G401 (cell line): ENCODE measurements at places on chromosomes 16 and 17.

DNA sequence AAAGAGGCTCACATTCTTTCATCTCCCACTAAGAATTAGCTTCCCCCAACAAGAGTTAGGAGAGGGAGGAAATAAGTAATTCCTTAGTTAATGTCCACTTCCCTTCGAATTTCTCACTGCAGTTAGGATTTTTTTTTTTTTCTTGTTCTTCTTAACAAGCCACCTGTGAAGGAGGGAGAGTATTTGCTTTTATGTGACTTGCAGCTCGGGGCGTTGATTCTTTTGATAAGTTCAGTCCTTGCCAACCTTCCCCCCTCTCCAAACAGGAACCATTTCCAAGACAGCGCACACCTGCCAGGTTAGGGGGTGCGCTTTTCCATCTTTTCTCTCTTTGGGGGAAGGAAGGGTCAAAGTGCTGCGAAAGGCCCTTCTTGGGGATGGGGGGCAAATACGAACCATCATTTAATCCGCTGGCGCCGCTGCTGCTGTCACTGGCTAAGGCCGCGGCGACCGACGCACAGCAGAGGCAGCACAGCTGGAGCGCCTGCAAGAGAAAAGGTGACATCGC lies 758 bp downstream of the ADAMTS18 start:
- DNase-seq = peak; percentile 60

- DNase-seq = no peak
These were observed 161.5 kb downstream of the TMEM132E start for GRCh38 chr17:34740565-34741520.

DNA sequence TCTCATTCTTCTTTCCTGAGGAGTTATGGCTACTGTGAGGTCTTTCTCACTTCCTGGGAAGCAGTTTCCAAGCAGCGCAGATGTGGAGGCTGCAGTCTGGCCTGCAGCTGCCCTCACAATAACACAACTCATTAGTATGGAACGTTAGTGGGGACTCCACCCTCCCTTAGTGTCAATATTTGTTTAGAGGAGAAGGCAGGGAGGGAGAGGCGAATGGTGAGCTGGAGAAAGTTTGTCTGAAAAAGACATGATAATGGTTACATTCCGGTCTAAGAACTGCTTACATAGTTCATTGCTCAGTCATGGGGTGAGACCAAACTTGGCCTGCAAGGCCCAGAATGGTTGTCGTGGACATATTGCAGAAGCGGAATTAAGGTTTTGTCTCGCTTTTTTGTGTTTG lies 170.2 kb downstream of the HS3ST3B1 start:
- no peak for DNase-seq

- DNase-seq = no peak
These were observed 334.1 kb downstream of the KCNJ2 start for GRCh38 chr17:70503449-70503848.

DNA sequence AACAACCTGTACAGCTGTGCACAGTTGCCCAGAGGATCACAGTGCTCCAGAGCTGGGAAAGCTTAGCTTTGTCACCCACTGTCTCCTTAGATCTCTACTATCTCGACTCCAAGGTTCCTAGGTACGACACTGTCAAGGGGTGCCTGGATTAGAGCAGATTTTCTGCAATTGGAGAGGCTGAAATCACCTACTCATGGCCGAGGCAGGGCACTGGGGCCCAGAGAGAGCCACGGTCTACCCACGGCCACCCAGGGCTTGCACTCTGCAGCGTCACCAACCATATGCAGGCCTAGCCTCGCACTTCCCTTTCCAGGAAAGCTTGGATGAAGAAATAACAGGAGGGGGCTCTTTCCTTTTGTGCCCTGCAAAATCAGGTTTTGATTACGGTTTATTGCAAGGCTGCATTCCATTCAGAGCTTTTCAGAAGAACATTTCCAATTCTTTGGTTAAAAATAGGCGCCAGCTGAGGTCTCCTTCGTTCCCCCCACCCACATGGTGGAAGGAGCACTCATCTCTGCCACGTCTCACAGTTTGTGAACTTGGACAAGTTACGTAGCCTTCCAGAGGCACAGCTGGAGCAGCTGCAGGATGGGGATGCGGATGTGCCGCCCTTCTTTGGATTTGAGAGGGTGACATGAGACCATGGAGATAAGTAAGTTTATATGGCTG lies 80.0 kb downstream of the IRX5 start:
- DNase-seq = no peak

DNA sequence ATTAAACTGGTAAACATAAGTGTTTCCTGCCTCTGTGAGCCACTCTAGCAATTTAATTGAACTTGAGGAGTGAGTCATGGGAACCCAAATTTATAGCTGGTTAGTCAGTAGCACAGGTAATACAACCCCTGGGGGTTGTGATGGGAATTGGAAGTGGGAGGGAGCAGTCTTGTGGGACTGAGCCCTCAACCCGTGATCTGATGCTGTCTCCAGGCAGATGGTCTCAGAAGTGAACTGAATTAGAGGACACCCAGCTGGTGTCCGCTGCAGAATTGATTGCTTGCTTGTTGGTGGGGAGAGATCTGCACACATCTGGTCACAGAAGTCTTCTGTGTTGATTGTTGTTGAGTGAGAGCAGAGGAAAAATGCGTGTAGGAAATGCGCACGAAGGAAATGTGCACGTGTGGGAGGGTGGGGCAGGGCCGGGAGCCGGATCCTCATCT lies 7.7 kb upstream of the ST6GALNAC2 start:
- no peak for DNase-seq

- no peak for DNase-seq
These were observed 7.9 kb upstream of the ALDH3A1 start for GRCh38 chr17:19755821-19756510.

DNA sequence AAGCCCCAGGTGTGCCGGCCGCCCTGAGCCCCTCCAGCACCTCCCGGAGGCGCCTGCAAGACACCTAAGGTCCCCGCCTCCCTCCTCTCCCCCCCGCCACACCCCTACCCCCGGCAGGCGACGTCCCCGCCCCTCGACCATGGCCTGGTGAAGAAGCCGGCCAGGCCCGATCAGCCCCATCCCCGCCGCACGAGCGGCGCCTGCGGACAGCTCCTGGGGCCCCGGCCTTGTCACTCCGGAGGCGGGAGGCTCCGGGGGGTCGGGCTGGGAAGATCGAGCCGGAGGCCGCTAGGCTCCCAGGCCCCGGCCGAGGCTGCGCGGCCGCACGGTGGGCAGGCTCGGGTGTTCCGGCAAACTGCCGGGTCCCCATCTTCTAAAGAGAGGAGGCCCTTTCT lies 405 bp upstream of the ACE start:
- no peak for DNase-seq

DNA sequence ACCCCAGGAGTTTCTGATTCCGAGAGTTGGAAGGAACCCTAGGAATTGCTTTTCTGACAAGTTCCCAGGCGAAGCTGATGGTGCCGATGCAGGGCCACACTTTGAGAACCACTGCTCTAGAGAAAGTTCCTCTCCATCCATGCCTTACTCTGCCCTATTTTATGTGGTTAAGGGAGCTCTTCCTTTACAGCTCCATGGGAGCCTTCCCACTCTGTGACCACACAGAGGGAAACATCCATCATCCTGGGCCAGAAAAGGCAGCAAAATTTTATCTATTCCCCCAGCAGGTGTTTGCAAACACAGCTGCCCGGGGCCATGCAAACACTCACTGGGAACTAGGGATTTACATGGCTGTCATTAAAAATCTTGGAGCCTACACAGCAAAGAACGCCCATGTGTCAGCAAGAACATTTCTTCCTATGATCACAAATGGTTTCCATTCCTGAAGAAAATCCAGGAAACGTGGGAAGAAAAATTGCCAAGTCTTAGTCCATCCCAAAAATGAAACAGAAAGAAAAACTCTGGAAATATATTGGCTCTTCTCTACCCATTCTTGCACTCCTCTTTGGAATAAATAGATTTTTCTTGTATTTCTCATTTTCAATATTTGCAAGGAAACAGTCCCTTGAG lies 252.7 kb downstream of the PMP22 start:
- DNase-seq = no peak

DNA sequence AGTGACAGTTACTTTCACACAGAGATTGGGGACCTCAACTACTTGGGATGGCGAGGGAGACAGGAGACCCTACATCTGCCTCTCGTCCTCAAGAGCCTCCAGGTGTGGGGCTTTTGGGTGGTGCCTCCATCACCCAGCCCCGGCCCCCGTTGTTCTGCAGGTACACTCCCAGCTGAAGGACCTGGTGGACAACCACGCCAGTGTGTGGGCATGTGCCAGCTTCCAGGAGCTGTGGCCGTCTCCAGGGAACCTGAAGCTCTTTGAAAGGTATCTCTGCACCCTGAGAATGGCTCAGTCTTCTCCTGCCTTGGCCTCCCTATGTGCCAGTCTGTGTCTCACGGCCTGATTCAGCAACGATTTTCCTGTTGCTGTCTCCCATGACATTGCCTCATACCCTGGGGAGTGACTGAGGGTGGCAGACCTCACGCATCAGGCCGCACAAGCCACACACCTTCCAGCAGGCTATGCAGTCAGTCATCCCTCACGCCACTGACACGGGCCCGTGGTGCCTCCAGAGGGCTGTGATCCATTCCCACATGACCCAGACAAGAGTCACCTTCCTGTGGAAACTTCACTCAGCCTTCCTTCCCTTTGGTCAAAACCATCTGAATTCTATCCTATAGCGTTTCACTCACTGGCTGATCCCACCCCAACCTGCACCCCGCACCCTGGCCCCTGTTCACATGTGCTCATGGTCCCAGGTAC lies 3.7 kb downstream of the CCNF start:
- DNase-seq = no peak

- DNase-seq = no peak
These were observed 15.1 kb downstream of the SOX8 start for GRCh38 chr16:996681-997080.

GRCh38 chr17:45145035-45145389 lies 3.3 kb upstream of the HEXIM1 start:
- no peak for DNase-seq

GRCh38 chr16:77211880-77212740 lies 12.9 kb downstream of the SYCE1L start:
- peak; percentile 55 for DNase-seq

DNA sequence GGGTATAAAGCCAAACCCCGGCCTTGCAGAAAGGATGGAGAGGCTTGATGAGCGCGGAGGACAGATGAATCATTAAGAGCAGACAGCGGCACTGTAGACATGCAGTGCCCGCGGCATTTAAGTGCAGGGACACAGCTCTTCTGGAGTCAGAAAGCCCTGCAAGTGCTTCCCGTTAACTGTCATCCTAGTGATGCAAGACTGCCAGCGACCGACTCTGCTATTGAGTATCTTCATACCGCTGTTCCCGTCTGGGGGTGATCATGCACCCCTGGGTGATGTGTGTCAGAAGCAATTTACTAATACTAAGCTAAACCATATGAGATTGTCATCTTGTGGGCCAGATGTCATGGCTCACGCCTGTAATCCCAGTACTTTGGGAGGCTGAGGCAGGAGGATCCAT lies 101.0 kb downstream of the ABCC6 start:
- no peak for DNase-seq

- DNase-seq = no peak
These were observed 392.2 kb downstream of the NPIPA8 start for GRCh38 chr16:17944345-17944744.

DNA sequence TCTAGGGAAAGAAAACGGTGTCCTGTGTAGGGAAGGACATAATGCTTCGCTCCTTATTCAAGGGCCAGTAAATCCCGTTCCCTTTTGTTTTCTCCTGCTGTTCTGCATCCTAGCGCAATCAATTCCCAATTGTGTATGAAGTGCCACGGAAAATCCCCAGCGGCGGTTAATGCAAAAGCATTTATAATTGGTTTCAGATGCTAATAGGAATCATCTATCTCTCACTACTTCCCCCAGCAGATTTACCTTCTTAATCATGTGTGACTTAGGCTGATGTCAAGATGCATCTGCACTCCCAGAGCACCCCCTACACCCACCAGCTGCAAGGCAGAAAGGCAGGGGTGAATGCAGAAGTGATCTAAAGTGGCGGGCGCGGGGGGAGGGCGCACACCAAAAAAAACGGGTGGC lies 32.7 kb upstream of the SSTR2 start:
- DNase-seq = no peak

DNA sequence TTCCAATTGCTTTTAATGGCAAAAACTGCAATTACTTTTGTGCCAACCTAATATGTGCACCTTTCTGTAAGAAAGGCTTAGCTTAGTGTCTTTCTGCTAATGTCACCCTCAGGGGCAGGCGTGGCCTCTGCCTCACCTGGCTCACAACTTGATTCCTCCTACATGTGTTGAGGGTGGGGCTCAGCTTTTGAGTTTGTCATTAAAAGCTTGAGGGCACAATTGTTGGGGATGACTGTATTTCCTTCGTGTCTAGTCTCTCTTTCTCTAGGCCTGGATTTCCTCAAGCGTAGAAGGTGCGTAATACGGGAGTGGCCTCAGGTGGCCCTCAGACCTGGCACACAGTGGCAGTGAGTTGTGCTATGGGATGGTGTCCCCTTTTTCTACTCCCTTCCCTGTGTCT lies 94.4 kb downstream of the CLEC16A start:
- no peak for DNase-seq

DNA sequence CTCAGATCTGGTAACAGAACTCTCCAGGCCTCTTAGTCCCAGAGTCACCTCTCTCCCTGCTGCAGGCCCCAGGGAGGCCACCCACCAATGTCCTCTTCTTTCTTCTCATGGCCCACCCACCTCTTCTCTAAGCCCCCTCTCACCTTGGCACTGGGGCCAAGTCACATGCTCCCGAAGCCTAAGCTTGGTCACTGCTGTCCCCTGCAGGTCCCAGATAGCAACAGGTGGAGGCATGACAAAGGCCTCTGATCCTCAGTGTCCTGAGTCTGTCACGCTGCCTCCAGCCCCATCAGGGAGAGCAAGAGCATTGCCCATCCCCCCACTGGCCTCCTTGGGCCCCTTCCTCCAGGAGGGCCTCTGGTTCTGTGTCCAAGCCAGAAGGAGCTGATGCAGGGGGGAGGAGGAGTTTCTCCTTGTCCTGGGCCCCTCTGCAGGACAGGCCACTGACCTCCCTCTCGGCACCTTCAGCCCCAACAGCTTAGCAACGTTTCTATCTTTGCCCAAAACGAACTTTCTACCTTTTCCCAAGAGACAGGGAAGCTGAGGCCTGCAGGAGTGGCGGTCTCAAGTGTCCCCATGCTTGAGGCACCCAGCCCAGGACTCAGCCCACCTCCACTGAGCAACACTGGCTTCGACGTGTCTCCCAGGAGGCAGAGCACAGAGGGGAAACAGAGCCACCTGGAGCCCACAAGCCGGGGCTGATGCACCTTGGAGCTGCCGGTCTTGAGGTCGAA lies 8.6 kb downstream of the P2RX1 start:
- no peak for DNase-seq

- no peak for DNase-seq
These were observed 84.9 kb upstream of the MED13 start for GRCh38 chr17:62149961-62150360.

- DNase-seq = no peak
These were observed 25.5 kb upstream of the BEAN1 start for GRCh38 chr16:66401610-66402009.

GRCh38 chr17:17790637-17791464 lies 45.9 kb downstream of the SREBF1 start:
- DNase-seq = peak; percentile 79
